Ovary (tissue), 10 donors: ENCODE measurements at places on chromosomes 11 and 22. TPM values are rescaled to one million over a fixed set of nuclear protein-coding genes. Genes with fewer than 3 reads are reported as not detected.

- DNase-seq = no peak
Observed at GRCh38 chr22:47734511-47734910, 972.1 kb downstream of the TBC1D22A start.

DNA sequence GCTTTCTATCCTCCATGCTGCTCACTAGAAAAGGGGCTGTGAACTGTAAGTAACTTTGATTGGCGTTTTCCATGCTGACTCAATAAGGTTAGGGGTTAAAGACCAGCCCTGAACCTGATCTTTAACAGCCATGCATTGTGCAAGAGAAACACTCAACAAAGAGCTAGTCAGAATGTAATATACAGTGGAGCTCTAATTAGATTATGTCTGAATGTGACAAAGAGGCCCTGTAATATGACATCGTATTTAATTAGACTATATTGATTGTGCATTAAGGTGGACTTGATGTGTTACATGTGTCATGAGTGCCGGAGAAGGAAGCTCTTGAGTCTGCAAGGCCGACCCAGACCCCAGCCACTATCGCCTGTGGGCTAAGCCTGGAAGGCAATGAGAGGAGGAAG, 70.5 kb downstream of the PKNOX2 start:
- DNase-seq = no peak

DNA sequence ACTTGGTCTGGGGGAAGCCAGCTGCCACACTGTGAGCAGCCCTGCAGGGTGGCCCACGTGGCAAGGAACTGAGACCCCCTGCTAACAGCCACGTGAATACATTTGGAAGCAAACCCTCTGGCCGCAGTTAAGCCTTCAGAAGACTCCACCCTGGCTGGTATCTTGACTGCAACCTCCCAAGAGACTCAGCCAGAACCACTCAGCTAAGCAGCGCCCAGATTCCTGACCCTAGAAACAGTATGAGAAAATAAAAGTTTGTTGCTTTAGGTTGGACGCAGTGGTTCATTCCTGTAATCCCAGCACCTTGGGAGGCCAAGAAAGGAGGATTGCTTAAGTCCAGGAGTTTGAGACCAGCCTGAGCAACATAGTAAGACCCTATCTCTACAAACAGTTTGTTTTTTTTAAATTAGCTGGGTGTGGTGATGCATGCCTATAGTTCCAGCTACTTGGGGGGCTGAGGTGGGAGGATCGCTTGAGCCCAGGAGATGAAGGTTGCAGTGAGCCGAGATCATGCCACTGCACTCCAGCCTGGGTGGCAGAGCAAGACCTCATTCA, 8.7 kb downstream of the ZMAT5 start:
- no peak for DNase-seq

DNA sequence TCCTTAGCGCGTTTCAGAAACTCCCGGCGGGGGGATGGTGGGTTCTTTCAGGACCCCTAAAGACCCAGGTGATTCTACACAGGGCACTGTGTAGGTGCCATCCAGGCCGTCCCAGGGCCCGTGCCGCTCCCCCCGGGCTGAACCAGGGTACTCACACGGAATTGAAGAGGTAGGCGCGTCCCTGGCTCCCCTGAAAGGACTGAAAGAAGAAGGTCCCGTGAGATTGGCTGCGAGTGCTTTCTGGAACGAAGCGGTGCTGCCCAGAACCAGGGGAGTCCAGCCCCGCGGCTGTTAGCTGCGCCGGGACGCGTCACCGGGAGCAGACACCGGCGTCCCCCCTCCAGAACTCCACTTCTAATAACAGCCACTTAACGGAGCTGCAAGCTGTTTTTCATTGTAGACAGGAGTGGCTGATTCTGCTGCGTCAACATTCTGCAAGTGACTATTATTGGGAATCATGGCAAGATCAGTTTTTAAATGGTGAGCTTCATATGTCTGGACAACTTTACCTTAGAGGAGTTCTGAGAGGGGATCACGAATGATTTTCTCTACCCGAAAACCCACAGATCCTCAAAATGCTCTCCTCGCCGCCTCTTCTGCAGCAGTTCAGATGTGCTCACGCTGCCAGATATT, 31.8 kb downstream of the YPEL1 start:
- no peak for DNase-seq

RGL4 gene
- total RNA-seq = not detected
